Kidney capillary endothelial cell (primary cell): ENCODE measurements at places on chromosomes 2 and 18.
A peak's percentile ranks its signal among the peaks of the same experiment; 100 is the strongest.

GRCh38 chr2:195658541-195658890, 1.5 kb downstream of the SLC39A10 start:
- DNase-seq = peak; percentile 89

DNA sequence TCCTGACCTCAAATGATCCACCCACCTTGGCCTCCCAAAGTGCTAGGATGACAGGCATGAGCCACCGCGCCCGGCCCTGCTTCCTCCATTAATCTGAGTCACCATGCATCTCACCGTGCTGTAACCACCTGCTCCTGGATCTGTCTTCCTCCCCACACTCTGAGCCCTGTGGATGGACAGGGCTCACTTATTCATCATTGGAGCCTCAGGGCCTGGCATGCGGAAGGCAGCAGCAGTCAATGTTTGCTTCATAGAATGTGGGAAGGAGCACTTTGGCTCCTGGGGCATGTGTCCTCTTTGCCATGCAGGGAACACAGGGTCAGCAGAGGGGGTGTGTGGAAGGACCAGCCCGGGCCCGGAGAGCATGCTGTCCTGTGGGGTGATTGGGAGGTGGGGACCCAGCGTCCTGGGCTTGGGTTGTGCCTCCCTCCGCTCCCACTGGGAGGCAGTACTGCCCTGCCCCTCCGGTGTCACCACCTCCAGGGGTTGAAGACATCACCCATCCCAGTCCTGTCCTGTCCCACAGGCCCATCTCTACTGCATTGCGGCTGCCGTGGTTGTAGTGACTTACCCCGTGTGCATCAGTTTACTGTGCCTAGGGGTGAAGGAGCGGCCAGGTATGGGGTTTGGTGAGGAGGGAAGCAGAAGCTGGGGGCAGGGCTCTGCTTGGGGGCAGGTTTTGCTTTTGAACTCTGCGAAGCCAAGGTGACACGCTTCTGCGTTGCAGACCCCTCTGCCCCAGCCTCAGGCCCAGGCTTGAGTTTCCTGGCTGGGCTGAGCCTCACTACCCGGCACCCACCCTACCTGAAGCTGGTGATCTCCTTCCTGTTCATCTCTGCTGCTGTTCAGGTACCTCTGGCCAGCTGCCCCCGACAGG, 11.5 kb downstream of the MFSD2B start:
- DNase-seq = no peak

DNA sequence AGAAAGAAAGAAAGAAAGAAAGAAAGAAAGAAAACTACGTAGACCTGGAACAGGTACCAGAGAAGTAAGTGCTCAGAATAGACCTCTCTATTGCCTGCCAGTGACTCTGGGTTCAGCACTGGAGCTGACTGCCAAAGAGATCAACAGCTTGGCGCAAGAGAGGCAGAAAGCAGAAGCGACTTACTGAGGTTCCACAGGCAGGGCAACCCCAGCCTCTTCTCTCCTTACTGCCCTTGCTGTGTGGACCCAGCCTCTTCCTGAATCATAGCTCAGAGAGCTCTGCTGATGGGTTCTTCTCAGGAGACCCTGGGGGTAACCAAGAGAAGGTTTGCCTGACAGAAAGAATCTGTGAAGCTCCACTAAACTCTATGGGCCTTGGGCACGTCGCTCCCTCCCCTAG, 7.1 kb downstream of the CAPN13 start:
- no peak for DNase-seq

- no peak for DNase-seq
Measured at GRCh38 chr2:160394153-160394552, 99.5 kb downstream of the RBMS1 start.

GRCh38 chr2:207163053-207163755, 2.5 kb downstream of the KLF7 start:
- peak; percentile 95 for DNase-seq

DNA sequence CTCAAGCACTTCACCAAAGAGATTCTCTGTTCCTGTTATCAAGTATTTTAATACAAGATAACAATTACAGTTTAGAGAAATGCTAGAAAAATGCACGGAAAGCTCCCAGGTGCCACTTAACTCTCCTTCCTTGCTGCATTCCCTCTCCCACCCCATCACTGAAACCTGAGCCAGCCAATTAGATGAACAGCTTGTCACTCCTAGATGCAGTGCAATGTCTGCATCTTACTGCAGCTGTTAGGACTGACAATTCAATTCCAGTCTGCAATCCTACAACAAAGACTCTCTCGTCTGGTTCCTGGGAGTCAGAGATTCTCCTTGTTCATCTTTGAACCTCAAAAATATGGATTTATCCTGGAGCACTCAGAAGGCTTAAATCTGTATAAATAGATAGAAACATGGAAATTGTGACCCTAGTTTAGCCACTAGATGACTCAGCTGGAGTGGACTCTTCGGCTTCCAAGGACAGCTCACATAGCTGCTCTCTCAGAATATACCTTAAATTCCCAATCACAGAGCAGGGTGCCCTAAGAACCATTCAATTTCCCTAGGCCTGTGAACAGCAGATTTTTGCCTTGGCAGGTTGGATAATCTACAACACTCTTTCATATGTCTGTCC, 311.1 kb downstream of the NRXN1 start:
- DNase-seq = no peak

GRCh38 chr2:73078457-73079411, 7.2 kb upstream of the SFXN5 start:
- DNase-seq = no peak

- DNase-seq = peak; percentile 75
Measured at GRCh38 chr18:55321265-55322177, 266.5 kb downstream of the TCF4 start.

DNA sequence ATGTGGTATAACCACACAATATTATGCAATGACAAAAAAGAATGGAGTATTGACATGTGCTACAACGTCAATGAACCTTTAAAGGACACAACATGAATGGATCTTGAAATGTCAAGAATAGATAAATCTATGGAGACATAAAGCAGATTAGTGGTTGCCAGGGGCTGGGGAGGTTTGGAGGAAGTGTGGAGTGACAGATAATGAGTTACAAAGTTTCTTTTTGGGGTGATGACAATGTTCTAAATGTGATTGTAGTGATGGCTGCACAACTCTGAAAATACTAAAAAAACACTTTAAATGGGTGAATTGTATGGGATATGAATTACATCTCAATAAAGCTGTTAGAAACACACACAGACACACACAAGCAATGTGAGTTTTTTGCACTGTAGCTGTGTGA, 37.4 kb upstream of the C1D start:
- DNase-seq = no peak

- peak; percentile 56 for DNase-seq
Measured at GRCh38 chr2:27369471-27370025, 590 bp downstream of the EIF2B4 start.

- peak; percentile 56 for DNase-seq
Measured at GRCh38 chr2:237774811-237775553, 23.6 kb upstream of the RBM44 start.

DNA sequence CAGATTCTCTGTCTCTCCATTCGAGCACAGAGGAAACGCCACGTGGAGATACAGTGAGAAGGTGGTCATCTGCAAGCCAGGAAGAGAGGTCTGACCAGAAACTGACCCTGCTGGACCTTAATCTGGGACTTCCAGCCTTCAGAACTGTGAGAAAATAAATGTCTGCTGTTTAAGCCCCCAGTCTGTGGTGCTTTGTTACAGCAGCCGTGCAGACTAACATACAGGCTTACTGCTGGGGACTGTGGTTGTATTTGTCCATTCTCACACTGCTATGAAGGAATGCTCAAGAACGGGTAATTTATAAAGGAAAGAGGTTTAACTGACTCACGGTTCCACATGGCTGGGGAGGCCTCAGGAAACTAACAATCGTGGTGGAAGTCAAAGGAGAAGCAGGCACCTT, 432.7 kb downstream of the IRS1 start:
- no peak for DNase-seq

DNA sequence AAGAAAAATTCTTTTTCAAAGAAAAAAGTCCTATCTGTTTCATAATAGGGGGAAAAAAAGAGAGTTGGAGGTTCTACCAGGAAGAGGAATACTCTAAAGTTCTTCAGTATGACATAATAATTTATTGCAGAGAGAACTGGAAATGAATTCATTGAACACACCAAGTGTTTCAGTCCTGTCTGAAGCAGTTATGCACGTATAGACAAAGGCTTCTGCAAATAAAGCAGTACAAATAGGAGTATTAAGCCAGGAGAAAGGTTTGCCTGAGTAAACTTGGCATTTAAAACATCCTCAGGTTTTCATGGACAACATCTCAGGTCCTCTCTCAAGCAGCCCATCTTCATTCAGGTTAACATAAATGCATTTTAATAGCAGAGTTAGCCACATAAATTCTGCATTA, 141.6 kb downstream of the CCDC148 start:
- DNase-seq = no peak
